ENCODE measurements at places on chromosomes 7 and 10.

DNA sequence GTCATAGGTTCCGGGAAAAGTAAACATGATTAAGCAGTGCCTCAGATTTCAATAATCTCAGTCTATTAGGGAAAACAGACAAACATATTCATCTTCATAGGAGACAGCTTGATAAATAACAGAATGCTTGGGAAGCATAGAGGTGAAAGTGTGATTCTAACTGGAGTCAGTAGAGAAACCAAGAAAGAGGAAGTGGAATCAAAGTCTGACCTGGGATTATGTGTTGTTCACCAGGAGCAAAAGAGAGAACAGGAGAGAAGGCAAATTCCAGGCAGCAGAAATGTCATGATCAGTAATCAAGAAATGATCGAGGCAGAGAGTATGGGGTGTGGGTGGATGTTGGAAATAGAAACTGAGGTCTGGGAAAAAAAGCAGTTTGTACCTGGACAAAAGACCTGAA lies 43.7 kb downstream of the DGKB start:
- DNase-seq = no peak

GRCh38 chr7:25726170-25726780 lies 425.7 kb upstream of the NFE2L3 start:
- no peak for DNase-seq

- DNase-seq = no peak
These were observed 1012.5 kb downstream of the NRG3 start for GRCh38 chr10:82887488-82887887.

DNA sequence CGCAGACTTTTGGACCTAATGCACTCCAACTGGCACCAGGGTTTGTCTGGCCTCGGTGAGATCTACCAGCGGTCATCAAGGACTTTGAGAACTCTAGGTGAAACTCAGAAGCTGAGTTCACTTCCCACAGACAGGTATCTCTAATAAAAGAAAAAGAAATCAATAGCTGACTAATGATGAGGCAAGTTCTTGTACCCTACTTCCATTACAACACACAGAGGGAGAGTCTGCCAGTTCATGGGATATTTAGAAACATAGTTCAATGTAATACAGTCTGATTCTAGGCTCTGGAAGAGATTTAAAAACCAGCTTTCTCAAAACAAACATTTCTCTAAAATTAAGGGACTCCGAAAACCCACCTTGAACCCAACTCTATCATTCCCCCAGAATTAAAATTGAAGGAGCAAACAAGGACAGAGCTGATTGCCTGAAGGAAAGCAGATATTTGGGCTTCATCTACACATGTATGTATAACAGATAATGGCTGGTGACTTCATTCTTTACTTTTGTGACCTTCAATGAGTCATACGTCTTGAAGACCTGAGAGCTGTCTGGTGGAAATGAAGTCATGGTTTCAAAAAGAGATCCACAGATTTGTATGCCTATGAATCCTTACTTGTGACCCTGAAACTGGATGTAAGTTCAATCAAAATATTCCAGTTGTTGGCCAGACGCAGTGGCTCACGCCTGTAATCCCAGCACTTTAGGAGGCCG lies 2.7 kb upstream of the PNLIPRP1 start:
- no peak for DNase-seq

DNA sequence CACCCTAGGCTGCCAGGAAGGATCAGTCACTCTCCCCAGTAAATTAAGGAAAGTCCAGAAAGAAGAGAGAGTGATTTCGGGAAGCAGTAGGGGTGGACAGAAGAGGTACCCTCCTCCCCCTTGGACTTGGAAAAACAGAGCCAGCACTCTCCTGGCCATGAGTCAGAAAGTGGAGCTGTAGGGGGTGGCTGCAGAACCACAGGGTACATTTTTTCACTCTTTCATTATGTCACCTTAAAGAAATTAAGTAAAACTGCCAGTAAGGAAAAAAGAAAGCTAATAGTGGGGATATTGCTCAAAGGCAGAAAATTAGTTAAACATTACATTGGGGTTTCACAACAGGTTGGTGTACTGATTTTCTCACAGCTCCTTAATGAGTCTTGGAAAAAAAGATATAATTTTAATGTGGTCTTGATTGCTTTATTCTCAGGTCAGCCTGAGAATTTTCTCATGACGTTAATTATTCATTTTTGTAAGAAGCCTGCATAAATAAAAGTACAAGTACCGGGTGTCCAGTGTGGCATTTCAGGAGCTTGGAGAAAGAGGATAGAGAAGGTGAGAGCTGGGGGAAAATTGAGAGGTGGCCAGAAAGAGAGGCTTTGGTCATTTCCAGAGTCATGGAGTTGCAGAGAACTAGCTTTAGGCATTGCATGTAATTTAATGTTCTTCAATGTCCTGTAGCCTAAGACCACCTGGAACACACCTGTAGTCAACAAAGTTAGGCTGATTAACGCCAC lies 23.2 kb upstream of the AOAH start:
- DNase-seq = no peak

- no peak for DNase-seq
These were observed 23.2 kb upstream of the CALN1 start for GRCh38 chr7:72435366-72435765.

GRCh38 chr10:88313878-88314277 lies 269.2 kb downstream of the RNLS start:
- no peak for DNase-seq

DNA sequence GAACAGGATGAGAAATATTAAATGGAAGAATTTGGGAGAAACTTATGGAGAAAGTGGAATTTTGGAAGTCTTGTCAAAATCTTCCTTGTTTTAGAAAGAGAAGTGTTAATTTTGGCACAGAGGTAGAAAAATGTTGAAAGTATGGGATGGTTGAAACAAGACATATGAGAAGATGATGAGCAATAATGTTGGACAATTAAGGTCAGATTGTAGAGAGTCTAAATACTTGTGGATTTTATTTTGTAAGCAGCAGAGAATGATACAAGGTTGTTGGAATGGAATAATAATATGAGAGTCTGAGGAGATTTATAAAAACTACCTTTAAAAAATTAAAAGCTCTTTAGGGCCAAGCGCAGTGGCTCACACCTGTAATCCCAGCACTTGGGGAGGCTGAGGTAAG lies 34.6 kb downstream of the PHTF2 start:
- DNase-seq = no peak

GRCh38 chr10:103757531-103758293 lies 97.7 kb downstream of the SH3PXD2A start:
- DNase-seq = no peak

GRCh38 chr7:116828281-116828680 lies 34.1 kb upstream of the CAPZA2 start:
- no peak for DNase-seq

DNA sequence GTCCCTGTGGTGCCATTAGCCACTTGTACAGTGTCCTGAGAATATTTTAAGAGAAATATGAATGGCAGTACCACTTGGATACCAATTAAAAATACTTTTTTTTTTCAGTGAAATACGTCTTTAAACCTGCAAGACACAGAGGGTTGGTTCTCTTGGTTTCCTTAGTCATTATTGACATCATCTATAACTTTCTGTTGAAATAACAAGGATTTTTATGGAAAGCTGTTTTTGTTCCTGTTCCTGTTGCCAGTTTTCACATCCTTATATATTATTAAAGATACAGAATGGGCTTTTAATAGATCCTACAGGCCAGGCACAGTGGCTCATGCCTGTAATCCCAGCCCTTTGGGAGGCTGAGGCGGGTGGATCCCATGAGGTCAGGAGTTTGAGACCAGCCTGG lies 579.9 kb downstream of the AUTS2 start:
- no peak for DNase-seq

GRCh38 chr7:84612981-84613681 lies 418.5 kb upstream of the SEMA3A start:
- no peak for DNase-seq

DNA sequence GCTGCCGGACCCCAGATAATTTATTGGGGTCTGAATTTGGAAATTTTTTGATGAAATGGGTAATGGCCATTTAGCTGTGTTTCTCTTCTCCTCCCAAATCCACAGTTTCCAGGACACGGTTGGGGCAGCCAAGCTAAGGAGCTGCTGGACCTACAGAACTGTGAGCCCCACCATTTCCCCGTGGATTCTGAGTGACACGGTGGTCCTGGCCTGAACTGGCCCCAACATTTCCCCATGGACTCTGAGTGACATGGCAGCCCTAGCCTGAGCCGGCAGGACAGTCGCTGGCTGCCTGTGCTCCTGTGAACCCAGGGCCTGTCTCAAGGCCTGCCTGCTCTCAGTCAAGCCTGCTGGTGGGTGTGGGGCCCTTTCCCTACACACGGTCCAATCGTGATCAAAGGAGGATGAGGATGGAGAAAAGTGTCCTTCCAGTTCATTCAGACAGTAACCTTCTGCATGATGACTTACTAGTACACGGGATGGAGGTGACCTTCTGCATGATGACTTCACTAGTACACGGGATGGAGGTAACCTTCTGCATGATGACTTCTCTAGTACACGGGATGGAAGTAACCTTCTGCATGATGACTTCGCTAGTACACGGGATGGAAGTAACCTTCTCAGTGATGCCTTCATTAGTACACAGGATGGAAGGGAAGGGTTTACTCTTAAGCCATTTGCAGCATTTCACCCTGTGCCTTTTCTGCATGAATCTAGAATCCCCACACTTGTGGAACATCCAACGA lies 359.9 kb downstream of the GLRX3 start:
- no peak for DNase-seq

- DNase-seq = no peak
These were observed 85.2 kb downstream of the VTI1A start for GRCh38 chr10:112532189-112532588.

GRCh38 chr7:147540743-147541142 lies 1049.8 kb upstream of the C7orf33 start:
- DNase-seq = no peak

DNA sequence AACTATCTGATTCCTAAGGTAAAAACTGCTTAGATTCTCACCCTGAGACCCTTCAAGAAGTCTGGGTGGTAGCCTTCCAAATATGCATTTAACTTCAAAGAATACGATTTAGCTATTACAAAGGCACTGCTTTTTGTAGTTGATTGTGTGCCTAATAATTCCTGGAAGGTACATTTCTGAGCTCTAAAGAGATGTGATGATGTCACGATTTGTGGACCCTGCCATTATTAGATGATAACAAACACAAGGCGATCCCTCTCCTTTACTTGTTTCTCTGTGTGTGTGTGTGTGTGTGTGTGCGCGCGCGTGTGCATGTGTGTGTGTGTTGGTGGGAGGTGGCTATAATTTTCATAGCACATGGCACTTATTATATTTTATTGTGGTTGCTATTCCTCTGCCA lies 70.9 kb downstream of the TFPI2 start:
- DNase-seq = no peak

GRCh38 chr10:111246136-111246535 lies 169.3 kb downstream of the ADRA2A start:
- DNase-seq = no peak

DNA sequence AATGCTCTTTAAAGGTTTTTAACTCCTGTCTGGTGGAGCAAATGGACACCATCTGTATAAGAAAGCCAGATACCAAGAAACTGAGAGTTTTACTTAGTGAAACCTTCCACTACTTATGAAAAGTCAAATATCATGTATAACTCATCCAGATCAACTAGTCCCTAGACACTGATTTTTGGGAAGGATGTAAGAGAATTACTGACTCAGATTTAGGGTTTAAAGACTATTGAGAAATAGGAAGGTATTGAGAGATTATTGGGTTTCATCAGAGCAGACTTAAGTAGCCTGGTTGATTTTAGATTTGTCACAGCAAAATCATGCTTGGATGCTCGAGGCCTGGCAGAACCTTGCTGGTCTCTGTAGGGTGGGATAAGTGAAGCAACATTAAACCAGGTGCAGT lies 3.1 kb downstream of the CSTF2T start:
- no peak for DNase-seq

DNA sequence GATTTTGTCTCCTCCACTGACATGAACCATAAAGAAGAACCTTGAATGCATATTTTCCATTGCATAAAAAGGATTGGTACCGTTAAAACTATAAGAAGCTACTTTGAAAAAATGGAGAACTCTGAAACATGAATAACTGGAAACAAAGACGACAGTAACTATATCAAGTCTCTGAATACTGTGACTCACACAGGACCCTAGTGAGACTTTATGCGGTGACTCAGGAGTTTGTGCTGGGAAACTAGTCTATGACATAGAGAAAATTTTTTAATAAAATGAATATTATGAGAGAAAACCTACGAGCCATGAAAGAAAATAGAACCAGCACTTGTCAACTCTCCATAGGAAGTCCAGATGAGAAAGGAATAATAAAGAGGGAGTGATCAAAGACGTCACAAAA lies 339.9 kb upstream of the ADARB2 start:
- DNase-seq = no peak

- no peak for DNase-seq
These were observed 8.2 kb downstream of the SLK start for GRCh38 chr10:103975169-103975568.

GRCh38 chr7:99694201-99694911 lies 14.6 kb upstream of the CYP3A5 start:
- no peak for DNase-seq

DNA sequence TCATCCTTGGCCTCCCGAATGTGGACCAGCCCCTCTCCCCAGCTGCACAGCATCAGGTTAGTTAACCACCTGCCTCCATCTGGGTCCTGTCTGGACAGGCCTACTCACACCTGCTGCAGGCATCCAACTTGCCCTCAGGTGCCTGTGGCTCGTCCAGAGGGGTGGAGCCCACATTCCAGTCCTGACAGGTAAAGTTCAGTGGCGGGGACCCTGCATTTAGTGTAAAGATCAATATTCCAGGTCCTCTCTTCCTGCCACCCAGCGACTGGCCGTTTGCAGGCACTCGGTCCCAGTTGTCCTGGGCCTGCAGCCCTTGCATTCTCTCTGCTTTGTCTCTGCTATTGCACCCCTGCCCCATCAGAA lies 15.0 kb downstream of the HTRA1 start:
- no peak for DNase-seq

DNA sequence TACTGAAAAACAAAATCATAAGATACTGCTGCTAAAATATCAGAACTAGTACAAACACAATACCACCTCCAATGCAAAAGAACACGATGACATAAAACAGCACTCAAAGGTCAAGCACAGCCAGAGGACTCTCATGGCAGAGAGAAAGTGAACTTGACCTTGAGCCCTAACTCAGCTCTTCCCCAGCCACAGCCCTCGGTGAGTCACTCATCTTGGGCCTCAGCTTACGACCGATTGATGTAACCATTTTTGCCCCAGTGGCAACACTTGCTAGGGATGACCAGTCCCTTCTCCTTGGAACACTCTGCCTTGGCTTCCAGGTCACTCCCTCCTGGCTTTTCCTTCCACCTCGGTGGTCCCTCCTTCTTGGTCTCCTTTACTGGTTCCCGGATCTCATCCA lies 77.8 kb downstream of the JAZF1 start:
- no peak for DNase-seq

- DNase-seq = no peak
These were observed 22.8 kb downstream of the GNA12 start for GRCh38 chr7:2821161-2821841.

DNA sequence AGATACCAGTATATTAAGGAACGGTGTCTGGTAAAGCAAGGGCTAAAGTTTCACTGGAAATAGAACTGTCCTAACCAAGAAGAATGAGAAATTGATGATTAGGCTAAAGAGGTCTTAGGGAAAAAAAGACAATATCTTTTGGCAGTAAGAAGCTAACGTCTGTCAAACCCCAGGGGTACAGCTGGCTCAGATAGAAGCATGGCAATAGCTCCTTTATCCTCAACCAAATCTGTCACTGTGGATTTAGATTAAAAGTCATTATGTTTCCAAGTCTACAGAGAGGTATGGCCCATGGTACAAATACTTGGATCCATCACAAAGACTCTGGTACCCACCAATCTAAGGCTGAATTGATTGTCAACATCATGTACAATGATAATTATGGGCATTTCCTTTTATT lies 8.6 kb upstream of the SLC16A9 start:
- DNase-seq = no peak

GRCh38 chr7:155097338-155097737 lies 27.2 kb downstream of the HTR5A start:
- no peak for DNase-seq

Measured in T follicular helper cell (primary cell).